ENCODE measurements at places on chromosomes 12 and 14.

DNA sequence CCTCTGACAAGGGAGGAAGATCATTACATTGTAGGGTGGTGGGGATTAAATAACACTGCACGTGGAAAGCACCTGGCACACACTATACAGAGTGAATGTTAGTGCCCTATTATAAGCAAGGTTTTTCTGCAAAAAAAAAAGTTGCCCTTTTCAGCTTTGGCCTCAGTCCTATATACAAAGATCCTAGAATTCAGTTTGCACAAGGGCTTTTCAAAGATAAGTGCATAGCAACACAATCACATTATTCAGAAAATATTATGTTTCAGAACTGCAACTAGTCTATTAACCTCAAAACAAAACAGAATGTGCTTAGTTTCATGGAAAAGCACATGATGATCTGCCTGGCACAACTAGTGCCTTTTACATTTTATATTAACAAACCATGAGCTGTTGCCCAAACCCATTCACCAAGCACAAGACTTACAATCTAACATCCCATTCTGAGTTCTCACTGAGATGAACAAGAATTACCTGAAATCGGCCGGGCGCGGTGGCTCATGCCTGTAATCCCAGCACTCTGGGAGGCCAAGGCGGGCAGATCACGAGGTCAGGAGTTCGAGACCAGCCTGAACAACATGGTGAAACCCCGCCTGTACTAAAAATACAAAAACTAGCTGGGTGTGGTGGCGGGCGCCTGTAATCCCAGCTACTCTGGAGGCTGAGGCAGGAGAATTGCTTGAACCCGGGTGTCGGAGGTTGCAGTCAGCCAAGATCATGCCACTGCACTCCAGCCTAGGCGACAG is 1.8 kb downstream of the TM7SF3 start:
- no peak for DNase-seq

DNA sequence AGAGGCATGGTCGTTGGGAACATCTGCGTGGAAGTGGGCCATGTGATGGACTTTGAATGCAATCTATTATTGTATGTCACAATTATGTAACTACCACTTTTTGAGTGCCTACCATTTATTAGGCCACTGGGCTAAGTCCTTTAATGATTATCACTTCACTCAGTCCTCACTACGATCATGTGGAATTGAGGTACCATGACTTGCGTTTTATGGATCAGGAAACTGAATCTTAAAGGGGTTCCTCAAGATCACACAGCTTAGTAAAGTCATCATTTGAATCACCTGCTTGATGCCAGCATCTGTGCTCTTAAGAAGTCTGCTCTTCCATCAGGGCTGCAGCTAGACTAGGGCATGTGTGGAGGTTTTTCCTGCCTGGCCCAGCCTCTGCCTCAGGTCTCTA is 136.7 kb downstream of the DAD1 start:
- DNase-seq, result no peak

DNA sequence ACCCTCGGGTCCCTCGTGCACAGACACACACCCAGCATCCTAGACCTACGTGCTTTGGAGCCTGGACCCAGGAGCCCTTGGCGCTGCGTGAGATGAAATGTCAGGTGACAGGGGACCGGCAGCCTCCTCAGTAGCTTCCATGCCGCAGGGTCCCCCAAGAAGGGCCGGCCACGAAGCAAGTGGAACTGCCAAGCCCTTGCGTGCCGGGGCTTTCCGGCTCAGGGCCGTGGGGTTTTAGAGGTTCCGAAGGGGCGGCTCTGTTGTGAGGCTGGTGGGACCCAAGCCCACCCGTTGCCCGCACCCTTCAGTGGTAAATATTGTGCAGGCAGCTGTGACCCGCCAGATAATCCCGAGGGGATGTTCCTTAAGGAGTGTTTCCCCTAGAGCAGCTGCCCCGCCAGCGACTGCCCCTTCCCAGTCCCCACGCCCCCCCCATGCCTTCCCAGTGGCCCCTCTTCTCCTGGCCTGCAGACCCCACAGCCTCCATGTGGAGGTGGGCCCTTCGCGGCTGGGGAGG is 133.7 kb downstream of the ADGRD1 start:
- no peak for DNase-seq

GRCh38 chr12:52313926-52314325 is 7.3 kb downstream of the KRT83 start:
- no peak for DNase-seq

DNA sequence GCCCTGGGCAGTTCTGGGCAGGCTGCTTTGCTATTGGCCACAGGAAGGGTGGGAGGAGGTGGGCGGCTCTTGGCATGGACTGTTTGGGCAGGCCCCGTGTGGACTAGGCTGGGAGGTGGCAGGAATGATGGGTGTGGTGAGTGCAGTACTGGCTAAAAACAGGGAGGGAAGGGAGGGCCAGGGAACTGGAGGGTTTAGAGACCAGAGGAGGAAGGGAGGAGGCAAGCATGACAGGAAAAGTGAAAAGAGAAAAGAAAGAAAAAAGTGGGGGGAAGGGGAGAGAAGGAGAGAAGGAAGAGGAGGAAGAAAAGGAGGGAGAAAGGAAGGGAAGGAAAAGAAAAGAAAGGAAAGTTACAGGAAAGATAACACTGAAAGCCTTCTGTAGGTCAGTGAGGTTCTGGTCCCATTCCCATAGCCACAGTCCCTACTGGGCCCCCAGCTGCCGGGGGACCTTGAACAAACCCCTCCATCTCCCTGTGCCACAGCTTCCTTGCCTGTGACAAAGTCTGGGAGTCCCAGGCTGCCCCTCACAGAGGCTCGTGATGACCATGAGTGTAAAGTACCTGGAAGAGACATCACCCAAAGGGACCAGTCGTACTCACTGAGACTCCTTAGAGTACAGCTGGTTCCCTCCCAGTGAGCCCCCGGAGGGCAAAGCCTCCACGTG is 1.1 kb upstream of the C14orf132 start:
- peak; percentile 49 for DNase-seq

DNA sequence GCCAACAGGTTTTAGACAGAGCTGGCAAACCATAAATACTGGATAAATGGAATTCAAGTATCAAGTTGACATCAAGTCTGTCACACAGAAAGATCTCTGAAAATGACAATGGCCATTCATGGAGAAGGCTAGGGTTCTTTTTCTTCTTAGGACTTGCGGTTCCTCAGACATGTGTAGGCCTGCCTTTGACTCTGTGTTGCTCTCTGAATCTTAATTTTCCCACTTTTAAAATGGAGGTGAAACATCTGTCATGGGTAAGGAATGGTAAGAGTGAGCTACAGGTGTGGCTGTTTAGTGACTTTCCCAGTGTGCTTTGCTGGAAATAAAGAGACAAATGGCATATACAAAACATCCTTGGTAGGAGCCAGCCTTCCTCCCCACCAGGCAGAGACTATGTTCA is 79.2 kb downstream of the PTCSC3 start:
- no peak for DNase-seq

- DNase-seq, result no peak
Measured at GRCh38 chr14:60661721-60662120, 12.4 kb upstream of the SIX1 start.

DNA sequence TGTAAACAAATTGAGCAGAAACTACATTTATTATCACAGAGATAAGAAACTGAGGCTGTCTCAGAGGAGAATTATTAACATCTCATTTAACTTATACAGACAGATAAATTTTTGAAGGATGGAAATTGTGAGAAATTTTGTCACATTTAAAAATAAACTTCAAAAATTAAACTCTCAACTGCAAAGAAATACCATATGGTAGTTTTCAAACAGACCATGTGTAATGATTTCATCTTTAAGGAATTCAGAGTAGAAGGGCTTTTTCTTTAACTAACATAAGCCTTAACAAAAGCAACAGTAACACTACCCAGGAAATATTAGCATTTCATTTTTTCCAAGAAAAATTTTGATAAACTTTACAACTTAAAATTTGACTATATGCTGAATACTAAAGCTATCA is 26.6 kb downstream of the NUP37 start:
- no peak for DNase-seq

DNA sequence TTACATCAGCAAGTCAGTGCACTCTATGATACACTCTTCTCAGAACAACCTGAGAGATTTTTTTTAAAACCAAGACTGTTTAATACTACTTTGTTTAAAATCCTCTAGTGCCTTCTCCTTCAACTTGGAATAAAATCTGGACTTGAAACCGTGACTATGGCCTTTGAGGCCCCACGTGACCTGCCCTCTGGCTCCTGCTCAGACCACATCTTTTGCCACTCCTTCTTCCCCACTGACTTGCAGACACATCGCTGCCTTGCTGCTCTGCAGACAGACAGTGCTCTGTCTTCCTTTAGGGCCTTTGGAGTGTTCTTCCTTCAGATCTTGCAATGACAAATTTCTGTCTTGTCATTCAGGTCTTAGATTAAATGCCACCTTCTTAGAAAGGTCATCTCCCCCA is 48.5 kb downstream of the TTC8 start:
- DNase-seq, result no peak

DNA sequence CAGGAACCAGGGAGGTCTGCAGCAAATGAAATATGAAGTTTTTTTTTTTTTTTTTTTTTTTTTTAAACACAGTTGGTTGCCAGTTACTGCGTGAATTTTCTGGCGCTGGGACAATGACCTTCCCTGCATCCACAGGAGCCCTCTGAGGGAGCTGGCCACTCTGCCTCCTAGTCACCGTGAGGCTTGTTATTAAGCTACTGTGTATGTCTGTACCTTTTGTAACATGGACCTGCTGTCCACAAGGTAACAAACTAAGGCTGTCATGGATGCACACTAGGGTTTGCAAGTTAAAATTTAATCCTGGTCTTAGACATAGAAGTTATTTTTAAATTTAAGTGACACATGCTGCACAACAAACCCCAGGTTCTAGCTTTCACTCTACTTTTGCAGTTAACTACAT is 211.0 kb downstream of the SSPN start:
- no peak for DNase-seq

- no peak for DNase-seq
Measured at GRCh38 chr12:127416796-127417195, 850.2 kb upstream of the TMEM132C start.

DNA sequence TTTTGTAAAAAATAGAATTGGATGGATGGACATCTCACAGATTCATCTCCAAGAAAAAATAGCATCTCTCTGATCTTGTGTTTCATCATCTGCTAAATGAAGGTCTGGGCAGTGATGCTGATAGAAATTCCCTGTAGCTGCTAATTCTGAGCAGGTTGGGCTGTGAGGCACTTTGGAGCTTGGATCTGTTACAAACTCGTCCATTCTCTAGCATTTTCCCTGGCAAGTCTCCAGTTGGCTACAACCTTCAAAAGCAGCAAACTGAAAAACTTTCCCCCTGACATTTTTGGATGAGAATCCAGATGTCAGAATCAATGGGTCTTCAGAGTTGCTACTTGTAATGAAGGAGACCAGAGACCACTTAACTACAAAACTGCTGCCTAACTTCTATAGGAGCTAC is 72.7 kb downstream of the TPH2 start:
- no peak for DNase-seq

DNA sequence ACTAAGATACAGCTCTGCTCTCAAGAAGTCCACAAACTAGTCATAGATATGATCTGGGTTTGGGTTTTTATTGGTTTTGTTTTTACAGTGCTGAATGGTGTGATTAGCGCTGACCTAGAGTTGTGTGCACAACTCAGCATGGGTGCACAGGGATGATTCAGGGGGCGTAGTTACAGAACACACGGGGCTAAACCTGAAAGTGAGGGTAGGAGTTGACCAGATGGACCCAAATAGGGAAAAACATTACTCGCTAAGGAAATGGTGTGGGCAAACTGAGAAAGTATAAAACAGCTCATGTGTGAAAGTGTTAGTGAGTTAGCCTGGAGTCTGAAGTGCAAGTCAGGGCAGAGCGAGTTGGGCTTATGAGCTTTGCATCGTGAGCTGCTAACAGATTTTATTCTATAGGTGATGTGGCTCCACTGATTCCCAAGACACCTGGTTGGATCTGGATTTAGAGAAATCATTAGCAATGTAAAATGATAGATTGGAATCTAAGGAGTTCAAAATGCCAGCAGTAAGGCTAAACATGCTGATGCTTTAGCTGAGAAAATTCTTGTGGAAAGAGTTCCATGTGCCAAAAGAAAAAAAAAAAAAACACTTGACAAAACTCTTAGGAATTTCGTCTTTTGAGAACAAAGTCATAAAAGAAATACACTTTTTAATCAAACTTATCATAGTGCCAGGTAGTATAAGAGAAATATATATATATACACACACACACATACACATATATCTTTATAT is 134.9 kb downstream of the SLC5A8 start:
- DNase-seq, result no peak

GRCh38 chr12:2693980-2694610 is 100.7 kb upstream of the FKBP4 start:
- no peak for DNase-seq

DNA sequence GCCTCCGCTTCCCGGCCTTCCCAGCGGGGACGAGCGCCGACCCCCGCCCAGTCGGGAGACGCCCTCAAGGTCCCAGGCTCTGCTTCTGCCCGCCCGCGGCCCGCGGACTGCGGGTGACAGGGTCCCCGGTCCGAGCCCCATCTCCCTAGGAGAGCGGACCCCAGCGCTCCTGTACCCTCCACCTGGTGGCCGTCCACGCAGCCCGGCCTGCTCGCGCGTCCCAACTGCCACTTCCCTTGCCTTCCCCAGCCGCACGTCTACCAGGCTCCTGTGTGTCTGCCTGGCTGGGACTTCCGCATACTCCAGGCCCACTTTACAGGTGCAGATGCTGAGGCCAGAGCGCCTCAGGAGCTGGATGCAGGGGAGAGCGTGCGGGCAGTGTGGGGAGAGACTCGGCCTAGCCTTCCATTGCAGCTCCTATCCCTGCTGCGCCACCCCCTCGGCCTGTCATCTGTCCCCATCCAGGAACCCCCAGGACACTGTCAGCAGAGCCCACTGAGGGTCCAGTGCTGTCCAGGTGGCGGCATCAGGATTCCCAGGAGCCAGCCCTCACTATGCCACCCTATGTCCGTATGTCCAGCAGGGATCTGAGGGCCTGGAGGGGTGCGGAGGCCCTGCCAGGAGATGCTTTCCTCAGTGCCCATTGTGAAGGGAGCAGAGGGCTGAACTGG is 8.0 kb upstream of the ANKRD9 start:
- DNase-seq, result peak; percentile 40

- DNase-seq, result no peak
Measured at GRCh38 chr14:106024983-106025604, 498.7 kb downstream of the TMEM121 start.

DNA sequence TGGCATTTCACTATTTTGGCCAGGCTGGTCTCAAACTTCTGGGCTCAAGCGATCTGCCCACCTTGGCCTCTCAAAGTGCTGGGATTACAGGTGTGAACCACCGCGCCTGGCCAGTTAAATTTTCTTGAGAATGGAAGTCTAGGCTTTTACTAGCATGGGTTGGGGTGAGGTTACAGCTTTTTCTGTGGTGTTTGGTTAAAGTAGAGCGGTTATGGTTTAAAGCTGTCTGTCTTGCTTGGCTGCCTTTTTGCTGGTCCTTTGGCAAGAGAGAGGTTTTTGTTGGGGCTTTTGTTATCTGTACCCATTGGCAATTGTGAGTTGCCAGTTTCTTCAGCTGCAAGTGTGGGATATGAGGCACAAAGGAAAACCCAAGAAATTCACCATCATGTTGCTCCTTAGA is 84.1 kb downstream of the BRMS1L start:
- no peak for DNase-seq

GRCh38 chr12:57299514-57300016 is 48.6 kb upstream of the STAC3 start:
- DNase-seq, result no peak

Data from transverse colon (tissue), 4 donors.